Fibroblast of upper back skin (primary cell): ENCODE measurements at places on chromosomes 1 and 21.
A peak's percentile ranks its signal among the peaks of the same experiment; 100 is the strongest.

- DNase-seq = peak; percentile 25
These were observed 79.5 kb upstream of the SIPA1L2 start for GRCh38 chr1:232709386-232709785.

DNA sequence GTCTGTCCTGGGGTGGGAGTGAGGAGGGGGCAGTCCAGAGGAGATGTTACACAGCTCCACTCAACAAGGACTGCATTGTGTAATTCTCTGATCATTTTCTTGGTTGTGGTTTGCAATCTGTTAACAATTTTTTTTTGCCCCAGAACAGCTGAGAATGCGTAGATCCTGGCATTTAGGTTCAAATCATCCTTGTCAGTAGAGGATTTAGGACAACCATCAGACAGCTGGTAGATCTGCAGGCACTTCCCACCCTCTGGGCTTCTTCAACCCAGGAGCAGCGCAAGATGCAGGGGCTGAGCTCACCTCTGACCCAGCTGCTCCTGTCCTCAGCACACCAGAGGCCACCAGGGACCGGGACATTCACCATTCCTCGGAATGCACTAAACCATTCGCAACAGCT lies 13.5 kb downstream of the BCAR3 start:
- DNase-seq = peak; percentile 66

GRCh38 chr1:199311478-199312262 lies 672.8 kb downstream of the PTPRC start:
- no peak for DNase-seq

GRCh38 chr1:61070054-61070453 lies 12.3 kb upstream of the NFIA start:
- DNase-seq = no peak

GRCh38 chr1:158324395-158324794 lies 6.9 kb downstream of the CD1B start:
- no peak for DNase-seq

- no peak for DNase-seq
These were observed 85.2 kb downstream of the TBX19 start for GRCh38 chr1:168365719-168366479.

DNA sequence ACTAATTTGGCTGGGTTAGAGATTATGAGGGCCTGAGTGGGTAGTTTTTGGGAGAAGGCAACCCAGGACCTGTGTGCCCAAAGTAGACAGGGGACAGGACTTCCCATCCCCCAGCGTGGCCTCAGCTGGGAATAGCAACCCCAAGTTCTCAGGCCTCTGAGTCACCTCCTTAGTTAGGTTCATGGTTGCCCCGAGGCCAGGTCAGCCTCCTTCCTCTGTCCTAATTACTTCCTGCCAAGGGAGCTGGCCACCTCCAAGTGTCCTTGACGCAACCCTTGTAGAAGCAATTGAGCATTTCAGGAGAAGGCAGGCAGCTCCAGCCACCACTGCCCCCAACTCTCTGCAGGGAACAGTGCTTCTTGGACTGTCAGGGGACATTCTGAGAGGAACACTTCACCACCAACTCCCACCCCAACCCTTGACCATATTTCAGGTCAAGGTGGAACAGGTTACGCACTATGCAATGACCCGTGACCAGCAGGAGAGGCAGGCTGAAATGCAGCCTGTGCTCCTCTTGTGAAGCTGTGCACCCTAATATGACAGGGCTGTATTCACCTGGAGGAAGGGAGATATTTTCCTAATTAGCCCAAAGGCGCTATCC lies 5.1 kb upstream of the NT5C1A start:
- no peak for DNase-seq

DNA sequence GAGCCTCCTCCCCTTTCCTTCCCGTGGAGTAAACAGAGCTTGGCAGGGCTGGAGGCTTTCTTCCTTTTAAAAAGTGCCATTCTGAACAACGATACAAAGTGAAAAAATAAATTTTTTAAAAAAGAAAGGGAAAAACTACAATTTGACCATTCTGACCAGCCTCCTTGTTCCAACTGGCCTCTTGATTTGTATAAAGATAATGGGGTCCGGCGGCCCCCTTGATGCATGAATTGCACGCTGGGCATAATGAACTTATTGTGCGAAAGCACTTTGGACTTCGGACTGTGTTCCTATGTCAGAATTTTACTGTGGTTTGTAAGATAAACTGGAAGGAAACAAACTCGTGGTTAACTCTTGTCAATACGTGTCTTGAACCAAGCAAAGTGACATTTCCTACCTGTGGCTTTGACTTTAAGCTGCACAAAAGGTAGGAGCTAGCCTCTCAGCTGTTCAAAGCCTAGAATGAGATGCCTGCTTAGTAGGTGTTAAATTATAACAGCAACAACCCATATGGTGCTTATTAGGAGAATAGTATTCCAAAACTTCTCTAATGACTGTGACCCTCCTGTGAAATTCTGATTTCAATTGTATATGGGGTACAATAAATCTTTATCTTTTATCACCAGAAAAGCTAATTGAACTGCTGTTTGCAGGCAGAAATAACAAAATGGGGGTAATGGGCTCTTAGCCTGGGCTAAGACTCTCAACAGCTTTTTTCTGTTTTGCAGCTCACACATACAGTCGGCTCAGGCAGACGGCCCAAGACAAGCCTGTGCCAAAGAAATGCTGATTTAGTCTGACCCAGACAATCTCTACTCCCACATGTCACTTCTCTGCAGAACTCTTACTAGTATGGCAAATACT lies 9.3 kb downstream of the IRF2BP2 start:
- DNase-seq = peak; percentile 47

- DNase-seq = no peak
These were observed 8.2 kb upstream of the TNFRSF25 start for GRCh38 chr1:6473974-6474814.

DNA sequence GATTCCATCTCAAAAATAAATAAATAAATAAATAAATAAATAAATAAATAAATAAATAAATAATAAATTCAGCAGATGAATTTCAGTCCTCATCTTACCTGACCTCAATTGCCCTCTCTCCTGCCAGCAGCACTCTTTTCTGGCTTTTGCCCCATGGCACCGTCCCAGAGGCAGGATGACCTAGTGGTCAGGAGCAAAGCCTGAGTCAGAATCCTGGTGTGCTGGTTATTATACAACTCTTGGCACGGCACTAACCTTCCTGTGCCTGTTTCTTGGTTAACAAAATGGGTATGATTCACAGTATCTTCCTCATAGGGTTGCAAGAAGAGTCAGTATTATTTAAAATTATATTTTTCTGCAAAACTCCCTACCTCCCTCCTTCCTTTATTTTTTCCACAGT lies 43.0 kb downstream of the NKAIN1 start:
- DNase-seq = peak; percentile 17

DNA sequence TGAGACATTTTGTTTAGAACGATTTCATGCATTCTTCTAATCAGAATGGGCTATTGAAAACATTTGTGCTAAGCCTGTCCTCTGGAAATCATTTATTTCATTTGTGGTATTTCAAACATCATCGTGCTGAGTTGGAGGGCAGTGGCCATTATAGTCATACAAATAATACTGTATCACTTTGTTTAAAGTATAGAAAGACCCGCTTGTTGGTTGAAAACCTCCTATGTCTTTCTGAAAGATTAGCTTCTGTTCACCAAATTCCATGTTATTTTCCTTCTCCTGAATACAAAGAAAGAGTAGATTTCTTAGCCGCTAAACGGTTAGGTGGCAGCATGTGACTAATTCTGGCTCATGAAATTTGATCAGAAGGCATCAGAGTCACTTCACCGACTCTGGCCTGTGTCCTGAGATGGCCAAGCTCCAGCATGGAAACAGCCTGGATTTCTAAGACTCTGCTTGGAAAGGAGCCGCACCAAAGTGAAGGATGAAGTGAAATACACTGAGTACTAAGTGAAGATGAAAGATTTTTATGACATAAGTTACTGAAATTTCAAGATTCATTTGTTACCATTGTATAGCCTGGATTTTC lies 355.1 kb downstream of the USP25 start:
- no peak for DNase-seq

DNA sequence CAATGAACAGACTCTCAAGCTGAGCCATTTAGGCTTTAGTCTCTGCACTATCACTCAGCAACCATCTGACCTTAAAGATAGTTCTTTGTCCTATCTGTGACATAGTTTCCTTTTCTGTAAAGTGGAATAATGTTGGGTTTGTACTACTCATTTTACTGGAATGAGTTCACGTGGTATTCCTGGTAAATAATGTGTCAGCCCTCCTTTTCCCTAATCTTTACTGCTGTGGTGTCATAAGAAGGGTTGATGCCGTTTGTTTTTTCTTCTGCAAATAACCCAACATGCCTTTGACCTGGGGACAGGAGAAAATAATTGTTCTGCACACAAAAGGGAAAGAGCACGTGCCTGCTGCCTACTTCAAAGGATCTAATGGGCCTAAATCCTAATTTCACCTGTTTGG lies 297.8 kb downstream of the BRINP3 start:
- peak; percentile 16 for DNase-seq

GRCh38 chr1:52460694-52461093 lies 56.3 kb downstream of the PRPF38A start:
- no peak for DNase-seq

GRCh38 chr21:31730712-31731055 lies 1.2 kb downstream of the SCAF4 start:
- DNase-seq = no peak

DNA sequence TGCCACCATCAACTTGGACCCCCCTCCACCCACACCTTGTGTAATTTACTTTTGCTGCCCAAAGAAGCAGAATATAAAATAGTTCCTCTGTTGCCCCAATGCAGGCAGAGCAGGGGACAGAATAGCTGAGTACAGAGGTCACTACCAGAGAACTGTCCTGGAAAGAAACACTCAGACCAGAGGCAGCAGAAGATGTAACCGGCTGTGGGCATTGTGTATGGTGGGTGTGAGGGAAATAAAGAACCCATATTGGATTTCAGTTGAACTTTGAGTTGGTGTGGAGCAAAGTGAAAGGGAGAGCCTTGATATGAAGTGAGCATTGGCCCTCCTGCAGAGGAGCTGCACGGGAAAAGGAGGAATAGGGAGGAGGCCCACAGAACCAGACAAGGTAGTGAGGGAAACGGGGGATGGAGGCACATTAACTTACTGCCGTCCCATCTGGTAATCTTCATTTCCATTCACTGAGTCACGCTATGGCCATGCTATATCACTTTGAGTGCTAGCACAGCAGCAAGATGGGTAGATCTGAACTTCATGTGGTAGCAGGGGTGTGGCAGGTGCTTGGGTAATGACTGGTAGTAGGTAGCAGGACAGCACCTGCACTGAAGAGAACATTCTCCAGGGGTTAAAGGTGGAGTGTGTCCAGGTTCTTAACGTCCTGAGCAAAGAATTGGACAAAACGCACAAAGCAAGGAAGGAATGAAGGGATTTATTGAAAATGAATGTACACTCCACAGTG lies 56.3 kb upstream of the FBXO28 start:
- DNase-seq = no peak

GRCh38 chr1:244789731-244790130 lies 45.7 kb upstream of the COX20 start:
- DNase-seq = no peak

- no peak for DNase-seq
These were observed 73.5 kb upstream of the KAZN start for GRCh38 chr1:14524826-14525636.

DNA sequence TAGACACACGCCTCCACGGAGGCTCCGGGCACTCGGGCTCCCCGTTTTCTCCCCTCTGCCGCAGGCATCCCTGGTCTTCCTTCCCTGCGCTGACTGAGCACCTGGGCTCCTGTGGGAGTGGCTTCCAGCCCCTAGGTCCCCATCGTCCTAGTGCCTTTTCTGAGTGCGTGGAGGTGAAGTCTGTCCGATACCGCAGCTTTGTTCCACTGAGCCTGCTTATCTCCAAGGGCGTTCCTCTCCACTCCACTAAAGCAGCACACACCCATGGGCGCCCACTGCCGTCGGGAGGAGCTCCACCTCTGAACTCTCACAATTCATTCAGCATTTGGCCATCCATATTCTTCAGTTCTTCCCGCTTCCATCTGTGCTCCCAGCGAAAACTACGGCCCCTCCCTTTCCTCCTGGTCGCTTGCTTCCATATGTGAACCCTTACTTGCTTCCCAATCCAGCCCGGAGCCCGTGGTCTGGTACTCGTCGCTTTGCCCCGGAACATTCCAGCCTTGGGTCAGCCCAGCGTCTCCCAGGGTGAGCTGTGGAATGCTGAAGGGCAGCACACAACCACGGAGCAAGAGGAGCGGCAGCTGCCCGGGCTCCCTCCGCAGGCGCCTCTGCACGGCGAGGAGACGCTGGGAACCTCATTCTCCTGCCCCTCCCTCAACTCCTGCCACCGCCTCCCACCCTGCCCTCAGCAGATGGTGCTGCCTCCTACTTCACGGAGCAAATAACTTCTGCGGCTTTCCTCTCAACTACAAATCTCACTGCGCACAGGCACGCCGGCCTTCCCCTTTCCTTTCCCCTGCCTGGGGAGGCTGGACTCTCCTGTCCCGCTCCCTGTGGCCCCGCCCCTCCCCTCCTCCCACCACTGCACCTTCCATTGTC lies 27.5 kb downstream of the ATP8B2 start:
- DNase-seq = peak; percentile 34

GRCh38 chr21:27220416-27220815 lies 253.5 kb upstream of the ADAMTS5 start:
- no peak for DNase-seq

GRCh38 chr1:225873281-225873850 lies 8.8 kb downstream of the TMEM63A start:
- no peak for DNase-seq

GRCh38 chr1:109909561-109909960 lies 1.1 kb upstream of the CSF1 start:
- no peak for DNase-seq

GRCh38 chr1:150009604-150010392 lies 728 bp downstream of the OTUD7B start:
- DNase-seq = peak; percentile 77
